NCI-H524 treated with DMSO at 0.1 percent for 48 hours (cell line): ENCODE measurements at places on chromosomes 13 and 19.

DNA sequence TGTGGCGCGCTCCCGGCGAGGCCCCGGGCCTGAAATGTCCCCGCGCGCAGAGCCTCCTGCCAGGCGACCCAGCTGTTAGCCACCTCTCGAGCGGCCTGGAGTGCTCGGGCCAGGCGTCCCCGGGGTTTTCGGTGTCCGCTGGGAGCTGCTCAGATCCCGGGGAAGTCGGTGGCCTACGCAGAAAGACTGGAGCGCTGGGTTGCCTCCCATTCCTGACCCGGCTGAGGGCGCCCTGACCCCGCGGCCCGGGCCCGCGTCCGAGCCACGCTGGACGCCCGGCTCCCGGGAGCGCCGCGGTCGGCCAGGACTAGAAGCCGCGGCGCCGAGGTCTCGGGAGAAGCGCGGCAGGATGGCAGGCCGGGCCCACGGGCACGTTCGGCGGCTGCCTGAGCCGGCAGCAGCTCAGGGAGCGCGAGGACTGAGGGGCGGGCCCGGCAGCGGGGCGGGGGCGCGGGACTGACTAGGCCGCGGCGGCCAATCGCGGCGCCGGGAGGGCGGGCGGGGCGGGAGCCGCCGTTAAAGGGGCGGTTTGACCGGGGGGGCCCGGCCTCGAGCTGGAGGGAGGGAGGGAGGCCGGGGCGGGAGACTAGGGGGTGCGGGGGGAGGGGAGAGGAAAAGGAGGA lies 1.3 kb upstream of the ZIC2 start:
- DNase-seq: no peak

- DNase-seq: no peak
These were observed 17.2 kb upstream of the CFAP97D2 start for GRCh38 chr13:114161644-114162532.

GRCh38 chr13:28685892-28686291 lies 27.0 kb downstream of the POMP start:
- DNase-seq: no peak

GRCh38 chr19:46350758-46351159 lies 3.9 kb downstream of the PPP5C start:
- DNase-seq: no peak
